Activated T-helper 1 cell treated with anti-CD3 and anti-CD28 coated beads, Interleukin-12 subunit alpha, Interleukin-12 subunit beta, Interleukin-2, Interleukin-4 antibody, amounts not matched to agents 30 ng/mL and 10 ng/mL and 1 ng/mL, durations not matched to agents 14 hours and 24 hours and 36 hours (primary cell): ENCODE measurements at places on chromosomes 4 and X.

DNA sequence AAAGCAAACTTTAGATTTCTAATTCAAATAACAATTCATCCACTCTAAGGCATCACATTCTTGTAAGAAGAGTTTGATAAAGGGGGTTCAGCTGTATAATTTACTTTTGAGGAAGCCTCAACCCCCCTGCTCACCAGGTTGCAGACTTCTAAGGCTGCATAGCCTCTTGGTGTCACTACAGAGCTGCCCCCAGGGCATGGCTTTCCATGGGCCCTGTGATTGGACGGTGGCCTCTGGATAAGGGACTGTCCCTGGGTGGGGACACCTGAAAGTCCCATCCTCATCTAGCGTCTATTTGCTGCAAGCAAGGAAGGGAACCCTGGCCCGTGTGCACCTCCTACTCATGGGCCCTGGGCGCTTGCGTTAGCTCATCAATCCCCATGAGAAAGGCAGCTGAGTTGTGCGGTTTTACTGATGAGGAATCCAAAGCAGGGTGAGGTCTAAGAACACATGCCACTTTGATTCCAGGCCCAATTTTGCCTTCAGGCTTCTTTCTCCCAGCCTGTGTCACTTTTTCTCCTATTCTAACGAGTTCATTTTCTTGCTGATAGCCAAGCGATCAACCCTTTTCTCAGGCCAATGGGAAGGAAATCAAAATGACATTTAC, 51.8 kb downstream of the SCML1 start:
- no peak for DNase-seq

- DNase-seq: no peak
Observed at GRCh38 chr4:101977076-101977475, 186.5 kb downstream of the BANK1 start.

- no peak for DNase-seq
Observed at GRCh38 chr4:145735827-145736226, 55.9 kb downstream of the C4orf51 start.

DNA sequence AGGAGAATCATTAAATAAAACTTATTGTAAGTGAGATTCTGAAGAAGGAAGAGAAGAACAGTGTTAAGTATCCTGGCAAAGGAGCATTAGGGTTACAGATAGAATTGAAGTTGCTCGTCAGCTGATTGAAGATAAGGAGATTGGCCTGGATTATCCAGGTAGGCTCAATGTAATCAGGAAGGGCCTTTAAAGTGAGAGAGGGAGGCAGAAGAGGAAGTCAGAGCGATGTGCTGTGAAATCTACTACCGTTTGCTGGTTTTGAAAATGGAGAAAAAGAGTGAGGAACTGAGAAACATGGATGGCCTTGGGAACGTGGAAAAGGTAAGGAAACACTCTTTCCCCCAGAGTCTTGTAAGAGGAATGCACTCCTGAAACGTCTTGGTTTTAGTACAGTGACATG, 245.7 kb downstream of the ANTXR2 start:
- no peak for DNase-seq

- DNase-seq: no peak
Observed at GRCh38 chr4:181684310-181684709, 558.9 kb upstream of the TENM3 start.

DNA sequence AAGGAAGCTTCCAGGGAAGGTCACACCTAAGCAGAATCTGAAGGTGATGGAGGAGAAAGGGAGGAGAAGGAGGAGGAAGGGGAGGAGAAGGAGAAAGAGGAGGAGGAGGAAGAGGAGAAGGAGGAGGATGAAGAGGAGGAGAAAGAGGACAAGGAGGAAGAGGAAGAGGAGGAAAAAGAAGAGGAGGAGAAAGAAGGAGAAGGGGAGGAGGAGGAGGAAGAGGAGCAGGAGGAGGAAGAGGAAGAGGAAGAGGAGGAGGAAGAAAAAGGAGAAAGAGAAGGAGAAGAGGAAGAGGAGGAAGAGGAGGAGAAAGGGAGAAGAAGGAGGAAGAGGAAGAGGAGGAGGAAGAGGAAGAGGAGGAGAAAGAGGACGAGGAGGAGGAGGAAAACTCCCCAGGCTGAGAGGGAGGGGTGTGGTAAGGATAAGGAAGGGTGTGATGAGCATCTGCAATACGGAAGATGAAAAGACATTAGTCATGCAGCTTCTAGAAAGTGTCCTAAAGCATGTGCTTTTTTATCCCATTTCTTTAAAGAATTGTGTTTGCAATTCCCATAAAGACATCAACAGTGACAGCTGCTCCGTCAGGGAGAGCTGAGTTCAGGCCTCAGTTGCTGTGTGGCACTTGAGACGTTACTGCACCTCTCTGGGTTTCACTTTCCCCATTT, 41.1 kb downstream of the CRMP1 start:
- DNase-seq: no peak

GRCh38 chrX:23554304-23554703, 113.0 kb upstream of the PRDX4 start:
- DNase-seq: no peak

- no peak for DNase-seq
Observed at GRCh38 chrX:150421816-150422215, 58.7 kb downstream of the MAMLD1 start.

- no peak for DNase-seq
Observed at GRCh38 chrX:76148041-76148665, 24.7 kb upstream of the PBDC1 start.

GRCh38 chr4:158008551-158009218, 164.1 kb downstream of the GASK1B start:
- DNase-seq: no peak

- DNase-seq: no peak
Observed at GRCh38 chr4:156547439-156547838, 424.2 kb downstream of the PDGFC start.

- no peak for DNase-seq
Observed at GRCh38 chr4:1983846-1984405, 24.8 kb downstream of the NELFA start.

DNA sequence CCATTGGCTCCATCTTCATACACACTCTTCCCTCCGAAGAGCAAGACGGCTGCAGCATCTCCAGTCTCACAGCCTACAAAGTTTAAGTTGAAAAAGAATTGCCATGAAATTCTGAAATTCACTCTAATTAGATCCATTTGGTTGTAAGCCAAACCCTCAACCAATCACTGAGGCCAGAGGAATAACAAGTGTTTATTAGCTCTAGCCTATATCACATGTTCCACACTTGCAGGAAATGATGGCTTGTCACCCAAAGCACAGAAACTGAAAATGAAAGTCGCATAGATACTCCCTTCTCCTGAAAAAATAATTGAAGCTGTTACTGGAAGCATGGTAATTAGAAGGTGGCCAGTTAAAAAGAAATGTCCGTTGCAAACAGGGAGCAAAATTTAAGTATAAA, 1071.8 kb downstream of the CCSER1 start:
- DNase-seq: no peak

- DNase-seq: no peak
Observed at GRCh38 chrX:151505796-151506195, 57.7 kb upstream of the PASD1 start.

DNA sequence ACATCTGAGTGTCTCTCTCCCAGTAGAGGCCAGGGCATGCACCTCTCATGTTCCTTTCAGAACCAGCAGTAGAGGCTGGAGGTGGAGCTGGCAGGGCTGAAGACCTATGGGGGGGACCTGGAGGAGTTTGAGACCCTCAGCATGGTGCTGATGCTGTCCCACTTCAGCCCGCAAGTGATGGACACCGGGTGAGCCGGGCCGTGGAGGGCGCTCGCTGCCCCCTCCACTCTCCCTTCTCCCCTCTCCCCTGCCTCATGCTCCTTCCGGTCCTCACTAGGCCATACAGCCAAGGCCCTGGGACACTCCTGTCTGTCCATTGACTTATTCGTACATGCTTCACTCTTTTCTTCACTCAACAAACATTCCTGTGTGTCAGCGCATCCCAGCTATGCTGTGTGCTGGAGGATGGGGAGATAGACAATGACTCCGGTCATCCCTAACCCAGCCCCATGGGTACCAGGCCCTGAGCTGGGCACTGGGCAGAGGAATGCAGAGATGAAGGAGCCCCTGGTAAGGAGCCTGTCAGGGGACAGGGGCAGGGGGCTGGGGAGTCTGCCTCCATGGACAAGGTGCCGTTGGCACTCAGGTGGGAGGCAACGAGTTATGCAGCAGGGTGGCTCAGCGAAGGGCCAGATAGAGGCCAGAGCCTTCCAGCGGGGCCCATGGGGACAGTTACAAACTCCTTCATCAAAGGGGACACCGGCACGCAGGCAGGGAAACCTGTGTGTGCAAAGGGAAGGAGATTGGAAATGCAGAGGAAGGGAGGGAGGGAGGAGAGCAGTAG, 28.4 kb upstream of the WFS1 start:
- no peak for DNase-seq

- DNase-seq: no peak
Observed at GRCh38 chr4:55407119-55407518, 11.4 kb downstream of the TMEM165 start.

- no peak for DNase-seq
Observed at GRCh38 chrX:153934148-153934761, 582 bp downstream of the NAA10 start.

GRCh38 chr4:15006416-15007024, 4.2 kb downstream of the CPEB2 start:
- DNase-seq: no peak

DNA sequence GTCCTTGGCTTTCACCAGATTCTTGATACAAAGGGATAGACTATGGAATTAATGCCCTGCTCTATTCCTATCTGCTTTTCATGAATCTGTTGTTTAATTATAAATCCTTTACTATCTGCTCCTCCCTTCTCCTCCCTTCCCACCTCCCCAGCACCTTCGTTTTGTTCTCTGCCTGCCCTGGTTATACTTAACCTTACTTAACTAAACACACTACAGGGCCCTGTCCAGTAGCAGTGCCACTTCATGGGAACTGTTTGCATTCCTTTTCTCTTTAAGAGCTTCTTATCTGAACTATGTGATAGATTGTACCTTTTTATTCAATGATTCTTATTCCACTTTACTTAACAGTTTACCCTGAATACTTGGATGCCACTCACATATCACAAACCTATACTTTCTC, 830 bp downstream of the HOPX start:
- no peak for DNase-seq

DNA sequence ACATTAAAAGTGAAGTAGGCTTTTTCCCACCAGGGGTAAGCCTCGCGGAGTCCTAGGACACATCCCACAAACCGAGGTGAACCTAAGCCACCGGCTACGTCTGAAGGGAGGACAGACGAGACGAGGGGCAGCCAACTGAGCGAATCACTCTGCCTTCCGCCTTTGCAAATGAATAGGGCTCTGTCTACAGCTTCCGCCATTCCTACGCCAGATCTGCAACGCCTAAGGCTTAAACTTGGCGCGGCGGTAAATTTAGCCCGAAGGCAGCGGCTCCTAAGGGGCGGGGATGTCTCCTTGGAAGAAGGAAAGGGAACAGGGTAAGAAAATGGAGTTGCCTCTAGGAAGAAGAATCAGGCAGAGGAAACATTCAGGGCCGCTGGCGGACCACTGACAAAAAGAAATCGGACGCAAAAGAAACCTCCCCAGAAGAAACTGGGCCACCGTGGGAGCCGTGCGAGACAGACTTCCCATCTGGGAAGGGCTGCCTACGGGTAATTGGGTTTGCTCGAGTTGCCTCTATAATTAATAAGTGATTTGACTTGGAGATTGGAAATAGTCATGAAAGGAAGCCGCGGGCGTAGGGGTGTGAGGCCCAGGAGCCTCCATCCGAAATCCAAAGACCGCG, 90.5 kb downstream of the BCOR start:
- DNase-seq: no peak

DNA sequence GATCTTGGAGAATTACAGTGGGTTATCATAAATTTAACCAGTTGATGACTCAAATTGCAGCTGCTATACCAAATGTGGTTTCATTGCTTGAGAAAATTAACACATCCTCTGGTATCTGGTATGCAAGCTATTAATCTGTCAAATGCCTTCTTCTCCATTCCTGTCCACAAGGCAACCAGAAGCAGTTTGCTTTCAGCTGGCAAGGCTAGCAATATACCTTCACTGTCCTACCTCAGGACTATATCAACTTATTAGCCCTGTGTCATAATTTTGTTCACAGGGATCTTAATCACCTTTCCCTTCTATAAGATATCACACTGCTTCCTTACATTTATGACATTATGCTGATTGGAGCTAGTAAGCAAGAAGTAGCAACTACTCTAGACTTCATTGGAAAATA, 110.0 kb upstream of the GPC3 start:
- DNase-seq: no peak
